Natural killer cell (primary cell): ENCODE measurements at places on chromosomes 13 and 19. TPM values are rescaled to one million over a fixed set of nuclear protein-coding genes. Genes with fewer than 3 reads are reported as not detected.
A peak's percentile ranks its signal among the peaks of the same experiment; 100 is the strongest.

- no peak for DNase-seq
Observed at GRCh38 chr19:46022431-46023310, at the start of gene PGLYRP1. Gene PGLYRP1, minus strand, starts transcription at chr19:46023053. Its CDS starts 32 bp downstream, at chr19:46023021.

GRCh38 chr13:49304763-49305700 lies 57.3 kb downstream of the CDADC1 start:
- no peak for DNase-seq

- DNase-seq, result no peak
Observed at GRCh38 chr13:39326469-39327171, 276.4 kb downstream of the LHFPL6 start.

DNA sequence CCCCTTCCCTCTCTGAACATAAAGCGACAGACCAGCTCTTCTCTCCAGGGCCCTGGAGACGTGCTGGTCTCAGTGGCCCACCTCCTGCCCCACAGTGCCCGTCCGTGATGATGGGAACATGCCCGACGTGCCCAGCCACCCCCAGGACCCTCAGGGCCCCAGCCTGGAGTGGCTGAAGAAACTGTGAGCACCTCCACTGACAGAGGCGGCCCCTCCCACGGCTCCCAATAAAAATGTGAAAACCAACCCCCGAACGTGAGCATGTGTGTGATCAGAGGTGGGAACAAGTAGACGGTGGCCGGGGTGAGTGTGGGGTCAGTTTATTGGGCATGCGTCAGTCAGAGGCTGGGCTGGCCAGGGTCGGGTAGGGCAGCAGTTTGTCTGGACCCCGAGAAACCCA lies 4.1 kb downstream of the NDUFA3 start:
- no peak for DNase-seq

DNA sequence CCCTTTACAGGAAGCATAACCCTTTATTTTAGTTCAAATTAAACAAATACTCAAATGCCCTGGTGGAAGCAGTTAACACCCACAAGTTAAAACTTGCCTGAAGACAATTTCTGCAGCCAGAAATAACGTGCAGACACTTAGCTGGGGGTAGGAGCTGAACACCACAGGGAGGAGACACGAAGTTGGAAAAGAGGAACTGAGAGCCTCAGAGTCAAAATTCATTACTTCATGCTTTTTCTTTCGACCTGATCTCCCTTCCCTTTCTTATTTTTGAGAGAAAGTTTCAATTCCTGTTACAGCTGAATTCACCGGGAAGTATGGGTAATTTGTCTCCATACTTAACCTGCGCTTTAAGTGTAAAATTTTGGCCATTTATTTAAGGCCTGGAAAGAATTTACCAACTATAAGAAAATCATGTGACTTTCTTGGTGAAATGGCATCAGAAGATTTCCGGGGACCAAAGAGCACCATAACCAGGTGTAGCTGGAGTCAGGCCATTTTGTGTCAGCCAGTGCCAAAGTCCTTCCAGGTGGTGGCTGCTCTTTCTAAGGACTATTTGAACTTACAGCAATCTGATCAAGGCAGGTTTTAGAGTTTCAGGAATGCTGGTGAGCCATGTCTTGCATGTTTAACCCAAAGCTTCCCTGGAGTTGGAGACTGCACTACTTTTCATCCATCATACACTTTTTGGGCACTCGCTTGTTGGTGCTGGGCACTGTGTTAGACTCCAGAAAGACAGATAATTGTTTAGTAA lies 46.5 kb upstream of the RCBTB2 start:
- DNase-seq, result no peak

DNA sequence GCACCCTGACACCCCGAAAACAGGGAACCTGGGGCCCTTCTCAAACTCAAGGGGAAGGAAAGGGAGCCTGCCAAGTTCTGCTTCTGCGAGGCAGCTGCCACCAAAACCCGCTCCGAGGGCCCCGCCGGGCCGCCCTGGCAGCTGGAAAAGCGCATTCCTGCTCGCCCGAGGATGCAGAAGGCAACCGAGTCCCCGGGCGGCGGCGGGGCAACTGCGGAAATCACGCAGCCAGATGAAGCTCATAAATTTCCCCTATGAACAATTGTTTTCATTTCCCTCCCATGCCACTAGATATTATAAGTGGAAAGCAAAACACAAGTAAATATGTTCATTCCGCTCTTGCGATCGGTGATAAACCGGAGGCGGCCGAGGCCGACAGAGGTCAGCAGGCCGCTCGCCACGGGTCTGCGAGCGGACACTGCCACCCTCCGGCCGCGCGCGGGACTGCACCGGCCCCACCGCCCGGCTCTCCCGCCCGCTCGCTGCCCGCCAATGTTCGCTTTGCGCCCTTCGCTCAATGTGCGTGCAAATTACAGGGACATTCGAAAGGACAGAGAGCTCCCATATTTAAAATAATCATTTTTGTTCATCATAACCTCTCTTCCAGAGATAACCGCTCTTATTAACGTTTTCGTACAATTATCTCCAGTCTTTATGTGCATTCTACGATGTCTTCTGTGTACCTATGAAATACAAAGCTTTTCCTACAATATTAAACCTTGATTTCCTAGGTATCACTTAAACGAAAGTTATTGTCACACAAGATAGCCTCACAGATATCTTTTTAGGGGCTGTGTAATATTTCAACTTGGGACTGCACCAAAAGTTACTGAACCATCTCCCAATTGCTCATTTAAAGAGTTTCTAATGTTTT lies 120.8 kb upstream of the ZNF507 start:
- DNase-seq, result peak; percentile 71

- DNase-seq, result no peak
Observed at GRCh38 chr19:47142779-47143178, 12.1 kb downstream of the SAE1 start.

- no peak for DNase-seq
Observed at GRCh38 chr13:28093881-28094280, 6.5 kb downstream of the FLT3 start.

GRCh38 chr13:45851171-45851921 lies at the start of gene SIAH3:
Gene SIAH3, minus strand, starts transcription at chr13:45851753. Its CDS starts 124 bp downstream, at chr13:45851629.
- DNase-seq, result no peak

GRCh38 chr13:21576426-21576825 lies 27.5 kb downstream of the MICU2 start:
- DNase-seq, result no peak

DNA sequence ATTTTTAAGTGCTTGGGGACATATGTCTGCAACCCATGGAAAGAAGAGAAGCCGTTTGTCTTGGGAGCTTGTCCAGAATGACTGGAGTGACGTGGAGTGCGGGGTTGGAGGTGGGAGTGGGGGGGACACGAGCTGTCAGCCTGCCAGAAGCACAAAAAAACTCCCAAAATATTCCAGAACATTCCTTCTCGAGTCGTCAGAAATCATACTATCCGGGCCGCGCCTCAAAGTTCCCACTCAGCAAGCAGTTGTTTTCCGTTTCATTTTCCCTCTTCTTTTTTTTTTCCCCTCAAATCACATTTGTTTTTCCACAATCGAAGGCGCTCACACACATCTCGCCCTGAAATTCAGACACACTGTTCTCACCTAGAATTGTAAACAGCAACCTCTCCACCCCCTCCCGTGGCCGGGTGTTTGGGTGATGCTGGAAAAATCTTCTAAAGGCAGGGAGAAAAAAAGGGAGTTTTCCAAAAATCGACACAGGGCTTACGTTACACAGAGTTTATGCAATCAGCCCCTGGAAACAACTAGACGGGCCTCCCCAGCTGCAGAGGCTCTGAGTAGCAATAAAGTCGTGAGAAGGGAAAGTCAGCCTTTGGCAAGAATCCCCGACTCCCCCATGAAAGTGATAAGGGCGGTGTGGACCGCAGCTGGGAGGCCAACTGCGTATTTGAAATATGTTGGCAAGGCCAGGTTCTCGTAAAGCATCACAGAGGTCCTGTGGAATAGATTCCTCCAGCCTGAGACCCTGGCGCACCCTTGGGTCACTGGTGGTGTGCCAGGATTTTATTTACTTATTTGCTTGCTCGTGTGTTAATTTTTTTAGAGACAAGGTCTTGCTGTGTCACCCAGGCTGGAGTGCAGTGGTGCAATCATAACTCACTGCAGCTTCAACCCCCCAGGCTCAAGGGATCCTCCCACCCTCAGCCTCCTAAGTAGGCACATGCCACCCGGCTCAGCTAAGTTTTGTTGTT lies 31.2 kb upstream of the KLF2 start:
- DNase-seq, result no peak

GRCh38 chr19:29781386-29782259 lies 30.2 kb upstream of the CCNE1 start:
- DNase-seq, result no peak

- DNase-seq, result no peak
Observed at GRCh38 chr13:49995625-49996101, 1.2 kb upstream of the TRIM13 start.

GRCh38 chr13:80560609-80561008 lies 219.7 kb upstream of the SPRY2 start:
- no peak for DNase-seq

- DNase-seq, result peak; percentile 23
Observed at GRCh38 chr19:5293612-5294378, 46.8 kb downstream of the PTPRS start.

- DNase-seq, result no peak
Observed at GRCh38 chr13:92591117-92591516, 635.5 kb upstream of the GPC6 start.

DNA sequence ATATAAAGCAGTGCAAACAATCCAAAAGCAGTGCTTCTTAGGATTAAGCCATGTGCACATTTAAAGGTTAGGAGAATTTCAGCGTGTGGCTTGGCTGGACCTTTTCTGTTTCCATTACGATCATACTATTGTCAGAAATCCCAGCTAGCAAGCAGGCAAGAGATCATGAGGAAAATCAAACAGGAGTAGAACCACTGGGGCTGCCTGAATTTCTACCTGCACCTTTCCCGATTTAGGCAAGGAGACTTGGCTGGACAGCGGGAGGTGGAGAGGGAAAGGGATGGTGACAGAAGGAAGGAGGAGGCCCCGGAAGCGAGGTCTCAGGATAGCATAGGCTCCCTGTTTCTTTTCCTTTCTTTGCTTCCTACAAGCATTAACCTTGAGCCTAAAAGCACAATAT lies 102.5 kb downstream of the FGF14 start:
- no peak for DNase-seq

DNA sequence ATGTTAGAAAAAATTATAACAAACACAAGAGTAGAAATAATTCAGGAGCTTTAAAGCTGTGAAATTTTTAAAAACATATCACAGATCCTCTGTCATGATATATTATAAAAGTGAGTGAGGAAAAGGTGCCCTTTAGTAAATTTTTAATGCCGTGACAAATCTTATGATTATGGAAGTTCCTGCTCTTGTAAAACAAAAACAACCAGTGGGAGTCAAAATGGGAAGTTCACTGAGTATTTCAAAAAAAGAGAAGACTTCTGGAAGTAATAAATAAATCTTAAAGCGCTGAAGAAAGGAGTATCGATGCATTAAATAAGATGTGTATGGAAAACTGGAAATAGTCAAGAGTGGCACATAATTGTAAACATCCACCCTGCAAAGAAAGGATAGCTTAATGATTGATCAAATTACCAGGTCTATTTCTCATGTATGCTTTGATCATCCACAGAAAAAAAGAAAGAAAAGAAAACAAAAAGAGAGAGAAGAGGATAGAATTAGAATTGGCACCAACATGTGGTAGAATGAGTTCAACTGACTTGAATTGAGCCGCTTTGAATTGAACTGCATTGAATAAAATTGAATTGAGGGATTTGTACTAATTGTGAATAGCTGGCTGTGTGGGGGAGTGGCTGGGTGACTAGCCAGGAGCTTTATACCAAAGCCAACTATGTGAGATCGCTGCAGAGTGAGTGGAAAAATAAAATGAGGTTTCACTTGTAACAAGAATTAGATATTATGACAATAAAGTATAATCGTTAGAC lies 647.6 kb upstream of the SPRY2 start:
- no peak for DNase-seq

- no peak for DNase-seq
Observed at GRCh38 chr19:18651733-18652132, 14.9 kb downstream of the KLHL26 start.

GRCh38 chr13:23866420-23867026 lies 22.7 kb downstream of the MIPEP start:
- no peak for DNase-seq

GRCh38 chr13:100528353-100528752 lies 60.2 kb downstream of the GGACT start:
- no peak for DNase-seq

The CEACAM5 gene
- total RNA-seq, result not detected

The ZNF296 gene
- total RNA-seq, result 5.1 TPM

The ZNF429 gene
- 18.7 TPM for total RNA-seq

The TMEM238 gene
- total RNA-seq, result 5.1 TPM

The ATG4D gene
- total RNA-seq, result 138 TPM

The CD33 gene
- total RNA-seq, result 6.5 TPM

The ZNF653 gene
- 10.8 TPM for total RNA-seq

The CEP89 gene
- 7.6 TPM for total RNA-seq

The JSRP1 gene
- not detected for total RNA-seq
